ENCODE measurements at places on chromosomes 13 and 19.

- no peak for DNase-seq
These were observed 38.9 kb upstream of the KATNAL1 start for GRCh38 chr13:30346153-30346788.

- DNase-seq, result no peak
These were observed 308.1 kb downstream of the COG6 start for GRCh38 chr13:39963612-39964011.

DNA sequence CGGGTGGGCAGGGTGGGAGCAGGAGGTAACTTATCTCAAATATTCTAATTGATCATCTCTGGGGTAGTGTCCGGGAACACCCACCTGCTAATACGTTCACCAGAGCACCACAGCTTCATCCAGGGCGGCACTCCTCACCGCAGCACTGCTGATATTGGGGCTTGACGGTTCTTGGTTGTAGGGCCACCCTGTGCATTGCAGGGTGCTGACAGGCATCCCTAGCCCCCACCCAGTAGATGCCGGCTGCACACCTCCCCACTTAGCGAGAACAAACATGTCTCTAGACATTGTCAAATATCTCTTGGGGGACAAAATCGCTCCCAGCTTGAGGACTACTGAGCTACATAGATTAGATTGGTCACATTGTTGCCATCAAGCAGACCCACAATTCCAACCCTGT, 73.9 kb upstream of the WASF3 start:
- no peak for DNase-seq

DNA sequence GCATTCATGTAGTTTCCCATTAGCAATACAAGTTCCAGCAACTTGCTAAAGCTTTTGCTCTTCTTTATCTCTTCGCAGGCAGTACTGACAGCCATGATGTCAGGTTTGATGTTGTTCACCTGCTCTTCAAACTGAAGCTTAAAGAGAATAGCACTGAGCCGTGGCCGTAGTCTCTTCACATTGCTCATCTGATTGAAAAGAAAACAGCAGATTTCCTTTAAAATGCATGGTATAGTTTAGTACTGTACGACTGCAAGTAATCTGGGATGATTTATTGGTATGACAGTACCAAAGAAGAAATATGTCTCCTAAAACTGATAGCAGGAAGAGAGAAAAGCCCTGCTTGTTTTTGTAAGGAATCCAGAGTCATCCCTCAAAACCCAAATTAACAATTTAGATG, 284.4 kb downstream of the DIAPH3 start:
- no peak for DNase-seq

GRCh38 chr19:39336483-39336882, 640 bp upstream of the GMFG start:
- DNase-seq, result no peak

DNA sequence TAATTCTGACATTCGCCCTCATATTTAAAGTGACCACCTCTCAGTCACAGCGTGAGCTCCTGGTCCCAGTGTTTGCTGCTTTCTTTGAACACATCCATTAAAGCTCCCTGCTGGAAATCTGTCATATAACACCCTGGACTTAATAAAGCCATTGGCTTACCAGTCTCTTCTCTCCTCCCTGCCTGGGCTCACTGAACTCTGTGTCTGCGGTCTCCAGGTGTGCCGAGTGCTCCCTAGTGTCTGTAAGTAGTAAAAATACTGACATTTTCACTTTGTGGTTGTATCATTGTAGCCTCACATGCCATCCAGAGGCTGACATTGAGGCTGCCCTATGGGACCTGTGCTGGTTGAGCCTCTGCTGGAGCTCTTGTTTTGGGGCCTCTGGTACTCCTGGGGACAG, 2.6 kb upstream of the PSG11 start:
- no peak for DNase-seq

DNA sequence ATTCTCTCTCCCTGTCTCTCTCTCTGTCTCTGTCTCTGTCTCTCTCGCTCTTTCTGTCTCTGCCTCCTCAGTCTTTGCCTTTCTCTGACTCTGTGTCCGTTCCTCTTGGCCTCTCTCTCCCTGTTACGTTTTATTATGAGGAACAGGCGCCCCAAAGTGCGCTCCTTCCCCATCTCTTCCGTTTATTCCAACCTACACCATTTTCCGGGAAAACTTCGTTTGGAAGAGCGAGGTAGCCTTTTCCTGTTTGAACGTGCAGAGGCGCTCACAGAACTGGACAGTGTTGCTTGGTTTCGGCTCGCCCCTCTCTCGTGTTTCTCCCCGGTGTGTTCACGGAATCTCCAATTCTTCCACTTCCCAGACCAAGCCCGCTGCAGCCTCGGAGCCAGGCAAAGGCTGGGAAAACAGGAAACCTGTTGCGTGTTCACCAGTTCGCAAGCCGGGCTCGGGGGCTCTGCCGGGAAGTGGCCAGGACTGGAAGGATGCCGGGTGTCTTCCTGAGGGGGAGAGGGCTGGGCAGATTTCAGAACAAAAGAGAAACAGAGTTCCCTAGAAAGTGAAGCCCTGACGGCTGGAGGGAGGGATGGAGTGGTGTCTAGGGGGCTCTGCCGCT, 605 bp downstream of the TMEM255B start:
- no peak for DNase-seq
